AG10803 (cell line): ENCODE measurements at places on chromosomes 12 and 14.
A peak's percentile ranks its signal among the peaks of the same experiment; 100 is the strongest.

DNA sequence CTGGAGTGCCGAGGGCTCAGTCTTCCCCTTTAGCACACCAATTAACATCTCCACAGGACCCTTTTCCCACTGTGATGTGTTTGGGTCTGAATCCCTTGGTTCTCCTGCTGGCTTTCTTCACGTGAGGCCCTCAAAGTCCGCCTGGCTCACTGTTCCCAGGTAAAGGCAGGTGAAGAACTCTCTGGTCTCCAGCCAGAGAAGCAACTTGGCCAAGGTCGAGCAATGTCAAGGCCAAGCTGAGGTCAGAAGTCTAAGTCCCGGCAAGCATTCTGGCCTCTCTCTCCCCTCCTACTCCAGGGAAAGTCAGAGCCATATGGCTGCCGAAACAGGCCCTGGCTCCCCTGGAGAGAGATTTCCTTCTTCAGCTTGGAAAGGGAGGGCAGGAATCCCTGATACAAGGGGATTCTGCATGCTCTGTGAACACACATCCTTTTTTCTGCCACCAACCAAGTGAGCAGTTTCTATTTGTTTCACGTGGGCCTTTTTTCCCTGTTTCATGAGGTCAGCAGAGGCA lies 61.4 kb upstream of the ESRRB start:
- DNase-seq: no peak

DNA sequence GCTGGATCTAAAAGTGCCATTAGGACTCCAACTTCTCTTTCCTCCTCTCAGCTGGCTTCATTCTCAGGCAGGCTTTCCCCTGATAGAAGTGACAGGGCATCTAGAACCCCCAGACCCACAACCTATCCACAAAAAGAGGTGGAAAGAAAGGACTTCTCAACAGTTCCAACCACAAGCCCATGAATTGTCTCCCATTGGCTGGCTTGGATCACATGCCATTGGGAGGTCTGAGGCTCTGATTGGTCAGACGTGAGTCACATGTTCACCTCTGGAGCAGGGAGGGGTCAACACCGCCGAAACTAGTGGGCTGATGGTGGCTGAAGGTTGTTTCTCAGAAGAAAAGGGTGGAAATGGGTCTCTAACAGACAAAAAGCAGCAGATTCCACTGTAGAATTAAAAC lies 47.2 kb downstream of the DRAM1 start:
- peak; percentile 44 for DNase-seq

- DNase-seq: no peak
Measured at GRCh38 chr12:27436029-27436428, 10.5 kb upstream of the SMCO2 start.

- no peak for DNase-seq
Measured at GRCh38 chr14:33444136-33444535, 505.5 kb downstream of the NPAS3 start.

GRCh38 chr12:90013409-90013808 lies 304.8 kb upstream of the ATP2B1 start:
- DNase-seq: no peak

DNA sequence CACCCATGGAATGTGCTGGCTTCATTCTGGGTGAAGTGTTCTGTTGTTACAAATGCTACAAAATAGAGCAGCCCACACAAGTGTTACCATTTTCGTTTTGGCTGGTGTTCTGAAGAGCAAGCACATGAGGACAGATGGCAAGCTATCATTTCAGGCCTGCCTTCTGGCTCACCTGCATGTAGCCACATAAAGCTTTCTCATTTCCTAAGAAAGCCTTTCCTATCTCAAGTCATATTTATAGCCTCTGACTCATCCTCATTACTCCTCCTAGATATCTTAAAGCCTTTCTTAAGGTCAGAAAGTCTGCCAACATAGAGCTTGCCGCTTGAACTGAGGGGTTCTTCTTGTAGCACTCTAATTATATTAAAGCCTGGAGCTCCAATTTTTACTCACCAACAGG lies 89.0 kb downstream of the PTPRR start:
- no peak for DNase-seq

- no peak for DNase-seq
Measured at GRCh38 chr14:71579331-71579730, 352.9 kb upstream of the RGS6 start.
